Endothelial cell (in vitro differentiated cells): ENCODE measurements at places on chromosomes 5 and 9. TPM values are rescaled to one million over a fixed set of nuclear protein-coding genes. Genes with fewer than 3 reads are reported as not detected.

OTULINL gene
- total RNA-seq = 5.8 TPM

- peaks cover 15% of the 10 kb centered on the region for H3K36me3 ChIP-seq
- peaks cover 25% of the 10 kb centered on the region for H3K4me1 ChIP-seq
- H3K27me3 ChIP-seq = peaks cover 11% of the 10 kb centered on the region
- no peak overlapping the region for H3K27ac ChIP-seq
- no peak for DNase-seq
Measured at GRCh38 chr9:95503369-95503768, 13.4 kb downstream of the PTCH1 start.

OLFM1 gene
- total RNA-seq = 0.74 TPM

P4HA2 gene
- total RNA-seq = 9.9 TPM

DNA sequence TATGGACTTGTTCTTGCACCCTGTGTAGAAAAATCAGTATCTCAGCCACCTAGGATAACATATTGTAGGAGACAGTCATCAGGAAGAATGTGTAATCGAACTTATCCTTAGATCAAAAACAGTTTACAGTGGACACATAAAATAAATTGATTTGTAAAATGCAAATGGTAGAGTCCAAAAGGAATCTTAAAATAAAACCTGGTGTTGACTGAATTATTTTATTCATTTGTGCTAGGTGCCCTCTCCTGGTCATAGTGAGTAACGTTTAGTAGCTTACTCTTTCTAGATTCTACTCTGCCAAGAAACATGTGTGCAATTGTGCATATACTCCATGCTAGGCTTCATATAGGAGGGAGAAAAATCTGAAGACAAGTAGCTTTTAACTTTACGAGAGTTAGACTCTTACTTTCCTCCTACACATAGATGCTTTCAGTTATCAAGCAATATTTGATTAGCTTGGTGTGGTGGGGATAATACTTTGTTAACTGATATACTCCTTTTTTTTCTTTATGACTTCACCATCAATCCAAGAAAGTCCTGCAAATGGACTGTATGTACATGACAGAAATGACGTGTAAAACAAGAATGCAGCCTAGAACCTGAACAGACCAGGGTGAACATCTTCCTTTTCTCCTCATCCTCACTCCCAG lies 23.7 kb upstream of the LOX start:
- no peak for DNase-seq
- peak overlapping the region; percentile 0 for H3K27ac ChIP-seq
- H3K27me3 ChIP-seq = no peaks in the 10 kb centered on the region
- no peak overlapping the region for H3K4me3 ChIP-seq
- peaks cover 6% of the 10 kb centered on the region for H3K4me1 ChIP-seq

GRCh38 chr9:1495282-1496030 lies 445.3 kb downstream of the DMRT2 start:
- no peak overlapping the region for H3K4me3 ChIP-seq
- no peak for DNase-seq
- peaks cover 7% of the 10 kb centered on the region for H3K4me1 ChIP-seq

GRCh38 chr5:75054134-75054930 lies 2.0 kb upstream of the GCNT4 start:
- H3K27ac ChIP-seq = no peak overlapping the region
- no peaks in the 10 kb centered on the region for H3K36me3 ChIP-seq
- peak overlapping the region; percentile 77 for H3K4me3 ChIP-seq
- peaks cover 16% of the 10 kb centered on the region for H3K27me3 ChIP-seq
- peaks cover 31% of the 10 kb centered on the region for H3K4me1 ChIP-seq

EGFLAM gene
- total RNA-seq = 29.6 TPM

DNA sequence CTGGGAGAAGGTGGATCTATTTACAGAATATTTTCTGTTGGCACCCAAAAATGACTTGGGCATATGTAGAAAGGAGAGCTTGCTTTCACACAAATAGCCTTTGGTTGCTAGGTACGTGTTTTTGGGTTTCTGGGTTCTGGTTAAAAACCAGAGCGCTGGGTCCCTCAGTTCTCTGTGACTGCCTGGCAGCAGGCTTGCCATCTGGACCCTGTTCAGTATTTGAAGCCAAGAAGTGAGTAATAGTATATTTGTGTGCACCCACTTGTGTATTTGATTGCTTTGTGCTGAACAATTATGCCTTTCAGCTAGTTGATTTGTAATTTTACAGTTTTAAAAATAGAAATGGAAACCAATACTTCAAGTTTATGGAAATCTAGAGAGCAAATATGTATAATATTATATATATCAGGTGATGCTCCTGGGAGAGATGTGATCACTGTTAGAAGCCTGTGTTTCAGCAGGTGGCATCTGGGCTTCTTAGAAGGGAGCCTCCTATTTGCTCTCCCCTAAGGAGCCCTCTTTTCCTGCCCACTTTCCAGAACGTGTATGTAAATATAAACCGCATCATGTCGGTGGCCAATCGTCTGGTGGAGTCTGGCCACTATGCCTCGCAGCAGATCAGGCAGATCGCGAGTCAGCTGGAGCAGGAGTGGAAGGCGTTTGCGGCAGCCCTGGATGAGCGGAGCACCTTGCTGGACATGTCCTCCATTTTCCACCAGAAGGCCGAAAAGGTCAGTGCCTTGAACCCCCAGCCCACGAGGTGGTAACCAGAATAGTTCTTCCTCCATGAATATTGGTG lies 153.6 kb downstream of the TRIO start:
- DNase-seq = no peak
- peaks cover 23% of the 10 kb centered on the region for H3K36me3 ChIP-seq
- no peaks in the 10 kb centered on the region for H3K4me1 ChIP-seq
- no peak overlapping the region for H3K27ac ChIP-seq
- H3K27me3 ChIP-seq = peaks cover 3% of the 10 kb centered on the region
- no peak overlapping the region for H3K4me3 ChIP-seq

PLAC8L1 gene
- 0.80 TPM for total RNA-seq

- no peak overlapping the region for H3K27ac ChIP-seq
- H3K4me3 ChIP-seq = no peak overlapping the region
- H3K27me3 ChIP-seq = no peaks in the 10 kb centered on the region
- peak; percentile 57 for DNase-seq
- H3K36me3 ChIP-seq = no peaks in the 10 kb centered on the region
- no peaks in the 10 kb centered on the region for H3K4me1 ChIP-seq
Measured at GRCh38 chr5:44536650-44537260, 147.5 kb upstream of the FGF10 start.

- H3K36me3 ChIP-seq = peaks cover 49% of the 10 kb centered on the region
- no peak for DNase-seq
- H3K4me3 ChIP-seq = peak overlapping the region; percentile 96
- peaks cover 71% of the 10 kb centered on the region for H3K4me1 ChIP-seq
Measured at GRCh38 chr9:35748242-35748857, 678 bp downstream of the GBA2 start.

DNA sequence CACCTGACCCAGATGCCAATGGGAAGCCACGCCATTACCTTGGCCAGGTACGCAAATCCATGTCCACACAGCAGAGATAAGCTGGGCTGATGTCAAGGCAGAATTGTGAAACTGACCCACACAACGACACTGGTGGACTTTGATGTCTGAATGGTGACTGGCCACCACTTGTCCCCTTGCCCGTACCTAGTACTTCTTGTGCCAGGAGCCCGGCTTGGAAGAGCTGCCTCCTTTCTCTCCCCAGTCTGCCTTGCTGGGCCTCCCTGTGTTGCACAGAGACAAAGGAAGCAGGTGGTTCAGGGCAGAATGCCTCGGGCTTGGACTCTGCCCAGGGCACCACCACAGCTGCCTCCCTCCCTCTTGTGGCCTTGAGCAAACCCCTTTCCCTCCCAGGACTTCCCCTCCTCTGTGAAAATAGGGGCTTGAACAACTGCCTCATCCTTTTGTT lies 23.3 kb downstream of the PTGES2 start:
- DNase-seq = no peak
- peak overlapping the region; percentile 31 for H3K27ac ChIP-seq
- peaks cover 2% of the 10 kb centered on the region for H3K27me3 ChIP-seq
- peaks cover 21% of the 10 kb centered on the region for H3K36me3 ChIP-seq
- no peak overlapping the region for H3K4me3 ChIP-seq

DNA sequence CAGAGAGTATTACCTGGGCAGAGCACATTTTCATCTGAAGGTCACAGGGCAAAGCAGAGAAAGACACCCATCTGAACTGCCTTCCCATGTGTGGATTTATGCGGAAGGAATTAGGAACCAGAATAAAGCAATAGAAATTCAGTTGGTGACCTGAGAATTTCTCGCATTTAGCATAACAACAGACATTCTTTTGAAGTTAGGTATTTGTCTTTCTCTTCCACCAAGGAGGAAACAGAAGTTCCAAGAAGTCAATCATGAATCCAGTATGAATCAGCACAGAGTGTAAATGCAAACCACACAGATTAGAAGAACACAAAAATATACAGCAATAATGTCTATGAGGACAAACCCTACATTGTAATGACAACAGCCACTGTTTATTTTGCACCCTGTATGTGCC lies 515.2 kb upstream of the BRINP1 start:
- no peaks in the 10 kb centered on the region for H3K36me3 ChIP-seq
- H3K4me1 ChIP-seq = peaks cover 5% of the 10 kb centered on the region
- H3K4me3 ChIP-seq = no peak overlapping the region
- H3K27me3 ChIP-seq = no peaks in the 10 kb centered on the region
- DNase-seq = no peak

DNA sequence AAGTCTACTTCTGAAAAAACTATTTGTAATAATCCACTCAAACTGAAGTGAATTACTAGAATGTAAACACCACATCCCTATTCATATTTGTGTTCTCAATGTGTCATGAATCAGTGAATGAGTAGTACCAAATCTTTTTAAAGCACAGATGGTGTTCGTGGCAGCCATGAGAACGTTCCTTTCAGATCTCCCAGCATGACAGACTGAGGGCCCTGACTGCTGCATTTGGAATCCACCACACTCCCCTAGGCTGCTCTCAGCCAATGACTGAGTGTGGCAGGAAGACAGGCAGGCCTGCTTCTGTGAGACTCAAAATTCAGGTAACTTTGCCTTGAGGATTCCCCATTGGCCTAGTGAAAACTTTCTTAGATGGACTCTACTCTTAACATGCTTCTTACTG lies 10.9 kb upstream of the JMY start:
- H3K4me1 ChIP-seq = no peaks in the 10 kb centered on the region
- no peaks in the 10 kb centered on the region for H3K36me3 ChIP-seq
- H3K27me3 ChIP-seq = peaks cover 2% of the 10 kb centered on the region
- H3K4me3 ChIP-seq = no peak overlapping the region

GRCh38 chr9:126503333-126504085 lies 110.2 kb upstream of the LMX1B start:
- peaks cover 10% of the 10 kb centered on the region for H3K27me3 ChIP-seq
- H3K27ac ChIP-seq = no peak overlapping the region
- H3K4me1 ChIP-seq = peaks cover 6% of the 10 kb centered on the region
- no peak for DNase-seq

- DNase-seq = no peak
- H3K4me1 ChIP-seq = peaks cover 40% of the 10 kb centered on the region
- no peak overlapping the region for H3K4me3 ChIP-seq
- H3K27ac ChIP-seq = peak overlapping the region; percentile 99
Measured at GRCh38 chr5:32276173-32276853, 36.4 kb downstream of the MTMR12 start.

GABRP gene
- 23.5 TPM for total RNA-seq

SLC6A18 gene
- not detected for total RNA-seq

- DNase-seq = peak; percentile 15
- peaks cover 7% of the 10 kb centered on the region for H3K4me1 ChIP-seq
- H3K4me3 ChIP-seq = no peak overlapping the region
- H3K27me3 ChIP-seq = no peaks in the 10 kb centered on the region
Measured at GRCh38 chr9:21154018-21154608, 12.3 kb downstream of the IFNA21 start.

ZNF608 gene
- total RNA-seq = 88.0 TPM

DNA sequence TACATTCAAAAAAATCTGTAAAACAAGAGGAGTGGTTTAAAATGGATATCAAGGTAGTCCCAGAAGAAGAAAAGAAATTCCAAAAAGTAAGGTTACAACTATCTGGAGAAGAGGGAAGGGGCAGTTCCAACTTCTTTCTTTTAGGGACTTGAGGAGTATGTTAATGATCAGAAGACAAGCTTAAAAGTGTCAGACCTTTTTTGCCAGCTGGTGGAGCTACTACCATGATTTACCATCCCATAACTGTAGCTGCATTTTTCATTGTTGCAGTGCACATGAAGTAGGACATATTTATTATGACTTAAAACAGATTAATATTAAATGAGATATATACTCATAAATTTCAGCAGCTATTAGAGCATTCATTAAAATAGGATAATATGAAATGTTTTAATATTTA lies 158.5 kb upstream of the RGS7BP start:
- H3K27me3 ChIP-seq = no peaks in the 10 kb centered on the region
- no peaks in the 10 kb centered on the region for H3K36me3 ChIP-seq
- peaks cover 3% of the 10 kb centered on the region for H3K4me1 ChIP-seq
- H3K4me3 ChIP-seq = no peak overlapping the region

STC2 gene
- 3.6 TPM for total RNA-seq

HRH2 gene
- total RNA-seq = 0.41 TPM

DNA sequence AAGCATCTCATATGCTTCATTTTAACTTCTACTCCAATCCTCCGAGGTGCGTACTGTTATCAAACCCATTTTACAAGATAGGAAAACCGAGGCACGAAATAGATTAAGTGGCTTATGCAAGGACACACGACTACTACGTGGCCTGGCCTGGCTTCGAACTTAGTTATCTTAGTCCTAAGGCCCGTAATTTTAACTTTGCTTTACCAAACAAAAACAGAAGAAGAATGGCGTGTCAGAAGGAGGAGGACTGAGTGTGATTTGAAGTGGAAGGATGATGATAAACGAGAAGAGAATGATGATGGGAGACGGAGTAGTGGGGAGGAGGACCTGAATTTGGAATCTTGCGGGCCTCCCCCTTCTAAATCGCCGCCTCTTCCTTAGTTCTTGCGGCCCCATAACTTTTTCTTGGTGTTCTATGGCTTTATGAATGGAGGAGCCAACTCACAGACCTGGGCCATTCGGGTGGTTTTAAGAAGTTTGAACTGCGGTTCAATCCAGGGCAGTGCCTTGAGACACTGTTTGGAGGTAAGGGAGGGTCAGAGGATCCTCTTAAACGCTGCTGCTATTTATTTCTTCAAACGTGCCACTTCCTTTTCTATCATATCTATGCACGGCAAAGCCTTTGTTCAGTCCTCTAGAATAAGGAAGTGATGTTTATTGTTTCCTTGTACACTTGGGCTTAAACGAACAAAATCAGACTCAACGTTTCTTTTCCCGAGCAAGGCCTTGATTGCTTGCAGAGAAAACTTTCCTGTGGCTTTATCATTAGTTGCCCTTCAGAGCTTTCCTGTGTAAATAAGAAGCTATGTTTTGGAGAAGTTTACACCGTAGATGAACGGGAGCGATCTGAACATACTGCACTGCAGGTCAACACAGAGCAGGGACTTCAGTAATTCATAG lies 795 bp downstream of the CNOT8 start:
- peak overlapping the region; percentile 95 for H3K4me3 ChIP-seq
- H3K27ac ChIP-seq = peak overlapping the region; percentile 96
- no peaks in the 10 kb centered on the region for H3K36me3 ChIP-seq
- peaks cover 16% of the 10 kb centered on the region for H3K27me3 ChIP-seq

GRCh38 chr5:60185231-60186099 lies 291.9 kb upstream of the PDE4D start:
- no peaks in the 10 kb centered on the region for H3K27me3 ChIP-seq
- H3K36me3 ChIP-seq = no peaks in the 10 kb centered on the region
- no peaks in the 10 kb centered on the region for H3K4me1 ChIP-seq

DNA sequence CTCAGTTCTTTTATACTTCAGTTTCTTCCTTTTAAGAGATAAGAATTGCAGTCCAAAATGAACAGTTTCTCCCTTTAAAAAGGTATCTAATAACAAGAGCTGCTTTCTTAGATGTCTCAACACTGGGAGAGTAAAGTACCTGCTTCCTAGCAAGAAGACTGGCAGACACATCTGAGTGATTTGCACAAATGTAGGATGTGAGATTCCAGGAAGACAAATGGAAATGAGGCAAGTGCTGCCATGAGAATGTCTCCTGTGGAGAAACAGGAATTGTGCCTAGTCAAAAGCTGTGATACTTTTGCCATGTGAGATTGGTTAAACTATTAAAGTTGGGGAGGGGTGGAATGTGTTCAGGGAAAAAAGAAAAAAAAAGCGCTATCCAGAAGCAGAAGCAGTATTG lies 159.1 kb downstream of the HTR1A start:
- no peaks in the 10 kb centered on the region for H3K36me3 ChIP-seq
- H3K27me3 ChIP-seq = no peaks in the 10 kb centered on the region
- H3K27ac ChIP-seq = no peak overlapping the region
- peaks cover 2% of the 10 kb centered on the region for H3K4me1 ChIP-seq
